ENCODE measurements at places on chromosomes 7 and 10.

DNA sequence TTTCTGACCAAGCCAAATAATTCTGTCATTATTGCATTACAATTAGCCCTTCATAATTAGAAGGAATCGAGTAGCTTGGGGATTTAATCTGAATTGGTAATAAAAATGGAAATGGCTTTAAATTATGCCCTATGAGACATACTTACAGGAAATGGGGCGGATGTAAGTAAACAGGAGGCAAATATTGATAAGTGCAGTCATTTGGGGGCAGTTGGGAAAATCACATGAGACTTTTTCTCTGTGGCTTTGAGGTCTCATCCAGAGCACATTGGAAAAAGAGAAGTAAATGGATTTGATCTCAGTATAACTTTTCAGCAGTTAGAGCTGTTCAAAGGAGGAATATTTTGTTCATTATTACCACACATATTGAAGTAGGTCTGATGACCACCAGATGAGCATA is 307.8 kb upstream of the POM121L12 start:
- DNase-seq = no peak

GRCh38 chr7:38311329-38311937 is 38.0 kb upstream of the TARP start:
- peak; percentile 31 for DNase-seq

DNA sequence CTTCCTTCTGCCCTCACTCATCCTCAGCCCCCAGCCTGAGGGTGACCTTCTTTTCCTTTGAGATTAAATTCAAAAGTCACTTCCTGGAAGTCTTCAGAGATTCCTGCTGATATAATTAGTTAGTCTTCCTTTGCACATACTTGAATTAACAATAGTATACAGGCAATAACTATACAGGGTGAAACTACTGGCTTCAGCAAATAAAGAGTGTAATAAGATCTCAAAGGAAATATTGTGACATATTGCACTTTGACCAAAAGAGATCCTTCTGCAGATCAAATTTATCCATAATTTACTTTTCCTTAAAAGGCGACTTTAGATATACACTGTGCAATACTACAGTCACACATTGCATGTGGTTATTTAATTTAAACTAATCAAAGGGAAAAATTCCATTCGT is 123.8 kb downstream of the SEMA3A start:
- no peak for DNase-seq

DNA sequence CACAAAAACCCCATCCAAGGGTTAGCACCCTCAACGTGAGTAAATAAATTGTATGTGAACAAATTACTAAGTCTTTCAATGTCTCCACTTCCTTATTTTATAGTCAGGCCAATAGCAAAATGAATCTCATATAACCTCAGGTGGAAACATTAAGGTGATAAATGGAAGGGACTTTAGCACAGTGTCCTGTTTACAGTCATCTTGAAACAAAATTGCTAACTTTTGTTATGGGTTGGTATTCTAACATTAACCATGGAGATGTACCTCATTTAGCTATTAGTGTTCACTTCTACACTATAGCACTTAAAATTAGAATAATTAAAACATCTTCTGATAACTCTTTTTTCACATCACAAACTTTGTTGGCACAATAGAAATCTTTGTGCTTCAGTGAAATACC is 255.8 kb upstream of the CNTNAP2 start:
- no peak for DNase-seq

DNA sequence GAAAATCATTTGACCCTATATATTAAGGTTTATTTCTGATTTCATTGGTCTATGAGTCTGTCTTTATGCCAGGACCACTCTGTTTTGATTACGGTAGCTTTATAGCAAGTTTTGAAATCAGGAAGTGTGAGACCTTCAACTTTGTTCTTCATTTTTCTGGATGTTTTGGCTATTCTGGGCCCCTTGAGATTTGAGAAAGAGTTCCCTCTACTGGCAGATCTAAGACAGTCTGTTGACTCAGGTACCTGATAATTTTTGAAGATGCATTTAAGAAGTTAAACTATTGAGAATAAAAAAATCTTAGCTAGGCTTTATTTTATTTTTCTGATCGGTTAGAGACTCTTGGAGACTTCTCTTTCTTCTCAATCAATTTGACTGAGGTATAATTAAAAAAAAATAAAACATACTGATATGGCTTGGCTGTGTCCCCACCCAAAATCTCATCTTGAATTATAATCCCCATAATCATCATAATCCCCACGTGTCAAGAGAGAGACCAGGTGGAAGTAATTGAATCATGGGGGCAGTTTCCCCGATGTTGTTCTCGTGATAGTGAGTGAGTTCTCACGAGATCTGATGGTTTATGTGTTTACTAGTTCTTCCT is 209.2 kb downstream of the SNX10 start:
- peak; percentile 50 for DNase-seq

DNA sequence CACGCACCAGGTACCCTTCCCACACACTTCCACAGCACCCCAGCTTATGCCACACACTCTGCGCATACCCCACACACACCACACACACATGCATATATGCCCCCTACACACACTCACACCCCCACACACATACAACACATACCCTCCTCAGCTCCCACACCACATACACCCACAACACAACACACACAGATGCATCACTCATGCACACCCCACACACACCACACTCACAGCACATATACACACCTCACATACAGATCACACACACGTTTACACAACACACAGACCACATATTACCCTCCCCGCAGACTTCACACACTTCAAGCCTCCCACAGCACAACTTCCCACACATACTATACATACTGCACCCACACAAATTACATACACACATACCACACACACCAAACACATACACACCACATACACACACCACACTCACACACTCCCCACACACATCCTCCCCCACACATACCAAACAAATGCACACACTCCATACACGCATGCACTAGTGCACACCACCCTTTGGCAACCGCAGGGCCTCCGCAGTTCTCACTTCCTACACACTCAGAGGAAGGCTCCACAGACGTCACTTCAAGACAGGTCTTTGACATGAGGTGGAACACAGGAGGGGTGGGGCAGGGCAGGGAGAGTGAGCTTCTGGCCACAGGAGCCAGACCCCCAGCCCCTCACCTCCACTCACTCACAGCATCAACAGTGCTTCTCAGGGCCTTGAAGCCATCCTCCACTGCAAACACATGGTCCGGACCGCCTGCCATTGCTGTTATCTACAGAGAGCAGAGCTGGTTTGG is 18.5 kb upstream of the ANTXRL start:
- DNase-seq = no peak
